ENCODE measurements at places on chromosomes 3 and 15.

DNA sequence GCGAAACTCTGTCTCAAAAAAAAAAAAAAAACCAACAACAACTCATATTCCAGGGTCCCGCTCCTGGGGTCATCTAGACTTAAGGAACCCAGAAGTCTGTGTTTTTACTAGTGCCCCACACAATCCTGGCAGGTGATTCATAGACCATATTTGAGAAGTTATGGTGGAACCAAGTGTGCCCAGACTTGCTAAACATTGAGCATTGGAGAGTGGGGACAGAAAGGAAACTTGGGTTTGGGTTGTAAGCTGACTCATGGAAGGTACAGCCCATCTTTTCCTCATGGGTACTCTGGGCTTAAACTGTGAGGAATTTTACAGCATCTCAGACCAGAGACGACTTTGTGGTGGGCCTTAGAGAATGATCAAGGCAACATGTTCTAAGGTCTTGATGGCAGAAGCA lies 18.3 kb upstream of the IGF2BP2 start:
- no peak for DNase-seq

GRCh38 chr15:90560229-90560776 lies 30.6 kb downstream of the CRTC3 start:
- peak; percentile 98 for DNase-seq

GRCh38 chr15:42165106-42165505 lies 8.7 kb upstream of the PLA2G4F start:
- peak; percentile 2 for DNase-seq

- DNase-seq: no peak
Observed at GRCh38 chr3:177924261-177924660, 612.0 kb upstream of the KCNMB2 start.

DNA sequence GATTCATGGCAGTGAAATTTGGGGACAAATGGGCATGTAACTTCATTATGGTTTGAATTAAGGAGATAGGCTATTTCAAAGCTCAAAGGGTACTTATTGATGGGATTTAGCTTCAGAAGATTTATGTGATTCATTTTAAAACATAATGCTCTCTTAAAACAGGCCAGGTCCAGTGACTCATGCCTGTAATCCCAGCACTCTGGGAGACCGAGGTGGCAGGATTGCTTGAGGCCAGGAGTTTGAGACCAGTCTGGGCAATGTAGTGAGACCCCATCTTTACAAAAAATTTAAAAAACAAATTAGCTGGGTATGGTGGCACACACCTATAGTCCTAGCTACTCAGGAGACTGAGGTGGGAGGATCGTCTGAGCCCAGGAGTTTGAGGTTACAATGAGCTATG lies 11.5 kb downstream of the THAP10 start:
- DNase-seq: no peak

DNA sequence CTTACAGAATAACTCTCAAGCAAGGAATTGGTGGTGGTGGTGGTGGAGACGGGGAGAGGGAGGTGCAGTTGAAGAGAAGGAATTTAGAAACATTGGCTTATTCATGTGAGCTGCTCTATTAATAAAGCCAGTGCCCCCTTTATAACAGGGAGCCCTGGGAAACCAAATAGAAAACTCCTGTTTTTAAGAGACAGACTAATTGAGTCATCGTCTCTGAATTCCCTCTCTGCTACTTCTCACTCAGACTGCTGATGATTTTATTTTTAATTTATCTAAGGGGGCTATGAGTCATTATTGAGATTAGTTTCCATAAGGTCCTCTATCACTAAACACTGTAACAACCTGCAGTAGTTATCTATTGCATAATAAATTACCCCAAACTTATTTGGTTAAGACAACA lies 145.9 kb upstream of the GALNT15 start:
- peak; percentile 40 for DNase-seq
